ENCODE measurements at places on chromosomes 3 and 15.

GRCh38 chr3:183377307-183377959 lies 51.0 kb downstream of the MCF2L2 start:
- no peak for DNase-seq

DNA sequence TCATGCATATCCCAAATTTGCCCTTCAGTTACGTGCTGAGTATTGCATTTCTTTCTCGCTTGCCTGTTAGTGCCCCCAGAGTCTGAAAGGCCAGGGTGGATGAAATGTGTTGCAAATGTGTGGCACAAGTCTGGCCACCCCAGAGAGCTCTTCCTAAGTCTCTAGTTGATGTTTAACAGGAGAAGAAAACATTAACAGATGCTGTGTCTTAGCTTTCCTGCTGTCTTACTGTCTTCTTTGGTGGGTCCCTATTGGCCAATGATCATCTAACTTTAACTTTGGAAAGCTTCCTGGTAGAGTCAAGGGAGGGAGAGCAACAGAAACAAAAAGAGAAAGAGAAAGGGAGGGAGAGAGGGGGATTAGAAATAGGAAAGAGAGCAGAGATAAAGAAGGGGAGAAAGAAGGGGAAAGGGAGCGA lies 76.7 kb upstream of the P3H2 start:
- no peak for DNase-seq

DNA sequence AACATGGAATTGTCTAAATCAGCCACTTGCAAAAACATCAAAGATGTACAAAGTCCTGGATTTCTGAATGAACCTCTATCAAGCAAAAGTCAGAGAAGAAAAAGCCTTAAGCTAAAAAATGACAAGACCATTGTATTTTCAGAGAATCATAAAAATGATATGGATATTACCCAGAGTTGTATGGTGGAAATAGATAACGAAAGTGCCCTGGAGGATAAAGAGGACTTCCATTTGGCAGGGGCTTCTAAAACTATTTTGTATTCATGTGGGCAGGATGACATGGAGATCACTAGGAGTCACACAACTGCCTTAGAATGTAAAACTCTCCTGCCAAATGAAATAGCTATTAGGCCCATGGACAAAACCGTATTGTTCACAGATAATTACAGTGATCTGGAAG lies 29.3 kb downstream of the KNL1 start:
- DNase-seq: no peak

- no peak for DNase-seq
These were observed 58.4 kb upstream of the LRTM1 start for GRCh38 chr3:54986294-54986693.

GRCh38 chr3:176968631-176969030 lies 228.7 kb downstream of the TBL1XR1 start:
- DNase-seq: no peak

GRCh38 chr3:52095990-52096775 lies 39.8 kb upstream of the DUSP7 start:
- DNase-seq: no peak

DNA sequence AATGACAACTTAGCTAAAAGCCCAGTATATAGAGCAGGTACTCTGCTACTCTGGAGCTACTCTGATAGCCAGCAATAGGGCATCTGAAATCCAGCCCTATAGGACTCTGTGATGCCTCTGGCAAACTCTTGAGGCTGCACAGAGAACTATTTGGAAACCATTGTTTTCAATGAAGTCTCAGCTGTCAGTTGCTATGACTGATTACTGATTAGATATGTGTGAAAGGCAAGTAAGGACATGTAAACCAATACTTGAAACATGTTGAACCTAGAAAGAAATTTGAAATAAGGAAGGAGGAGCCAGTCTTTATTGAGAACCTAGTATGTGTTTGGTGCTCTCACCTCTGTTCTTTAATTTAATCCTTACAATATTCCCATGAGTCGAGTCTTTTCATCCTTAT lies 40.2 kb upstream of the CRTC3 start:
- no peak for DNase-seq

GRCh38 chr3:43905157-43905556 lies 214.4 kb downstream of the ABHD5 start:
- DNase-seq: no peak

GRCh38 chr15:74869726-74870407 lies 3.3 kb downstream of the SCAMP2 start:
- DNase-seq: no peak

- DNase-seq: no peak
These were observed 141.1 kb upstream of the ABI3BP start for GRCh38 chr3:101134331-101134730.

DNA sequence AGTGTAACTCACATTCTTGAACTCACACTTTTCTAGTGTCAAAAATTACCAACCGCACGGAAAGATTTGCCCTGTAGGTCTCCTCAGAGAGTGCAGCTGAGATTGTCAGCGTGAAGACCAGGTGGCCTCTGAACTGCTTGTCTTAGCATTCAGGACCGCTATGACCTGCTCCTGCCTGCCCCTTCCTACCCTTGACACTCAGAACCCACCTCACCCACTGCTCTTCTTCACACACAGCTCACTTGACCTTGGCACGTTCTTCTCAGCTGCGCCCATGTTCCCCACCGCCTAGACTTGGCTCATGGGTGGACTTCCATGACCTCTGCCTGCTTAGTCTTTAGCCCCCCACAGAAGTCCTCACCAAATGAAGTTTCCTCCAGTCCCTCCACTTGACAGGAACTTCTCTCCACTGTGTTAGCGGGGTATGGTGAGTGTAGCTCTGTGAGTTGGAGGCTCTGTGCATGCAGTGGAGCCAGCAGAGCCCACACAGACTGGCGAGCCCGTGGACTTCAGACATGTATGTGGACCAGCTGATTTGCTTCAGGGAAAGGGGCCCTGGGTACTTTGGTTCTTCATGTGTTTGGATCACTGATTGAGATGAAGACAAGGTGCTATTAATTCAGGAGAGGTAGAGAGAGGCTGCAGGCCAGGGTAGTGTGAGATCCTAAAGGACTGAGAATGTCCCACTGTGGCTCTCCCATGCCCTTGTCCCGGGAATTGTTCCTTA lies 221.3 kb downstream of the OPA1 start:
- no peak for DNase-seq

DNA sequence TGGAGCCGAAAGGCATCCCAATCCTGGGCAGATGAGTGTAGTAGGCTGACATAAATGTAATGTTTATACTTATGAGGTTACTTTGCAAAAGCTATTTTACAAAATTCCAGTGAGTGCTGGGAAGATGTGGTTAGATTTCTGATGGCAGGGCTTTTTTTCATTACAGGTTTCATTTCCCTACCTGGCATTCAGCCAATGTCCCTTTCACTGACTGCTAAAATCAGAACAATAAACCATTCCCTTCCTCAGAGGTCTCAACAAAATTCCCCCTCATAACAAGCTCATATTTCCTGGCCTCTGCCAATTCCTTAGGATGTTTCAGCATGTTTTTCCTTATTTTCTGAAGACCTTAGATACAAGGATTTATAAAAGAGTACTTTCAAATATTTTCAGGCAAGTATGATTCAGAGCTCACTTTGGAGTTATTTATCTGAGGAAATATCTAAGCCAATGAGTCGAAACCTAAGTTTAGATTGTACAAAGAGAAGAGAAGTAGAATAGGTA lies 40.9 kb upstream of the CCDC80 start:
- no peak for DNase-seq

GRCh38 chr15:34810443-34811129 lies 15.2 kb upstream of the ACTC1 start:
- no peak for DNase-seq

DNA sequence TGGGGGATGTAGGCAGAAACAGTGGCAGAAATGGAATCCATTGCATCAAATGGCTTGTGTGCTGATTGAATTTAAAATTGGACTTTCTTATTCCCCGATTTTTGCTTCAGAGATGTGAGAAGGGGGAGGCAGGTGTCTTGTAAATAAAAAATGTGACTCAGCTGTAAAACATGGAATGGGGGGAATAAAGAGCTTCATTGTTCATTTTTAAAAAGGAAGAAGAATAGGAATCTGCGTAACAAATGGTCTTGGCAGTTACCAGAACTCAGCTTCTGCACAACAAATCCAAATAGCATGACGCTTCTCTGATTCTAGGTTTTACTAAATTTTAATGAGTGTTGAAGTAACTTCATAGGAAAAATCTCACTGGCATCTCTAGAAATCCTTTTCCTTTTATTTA lies 323.9 kb upstream of the GBE1 start:
- no peak for DNase-seq

DNA sequence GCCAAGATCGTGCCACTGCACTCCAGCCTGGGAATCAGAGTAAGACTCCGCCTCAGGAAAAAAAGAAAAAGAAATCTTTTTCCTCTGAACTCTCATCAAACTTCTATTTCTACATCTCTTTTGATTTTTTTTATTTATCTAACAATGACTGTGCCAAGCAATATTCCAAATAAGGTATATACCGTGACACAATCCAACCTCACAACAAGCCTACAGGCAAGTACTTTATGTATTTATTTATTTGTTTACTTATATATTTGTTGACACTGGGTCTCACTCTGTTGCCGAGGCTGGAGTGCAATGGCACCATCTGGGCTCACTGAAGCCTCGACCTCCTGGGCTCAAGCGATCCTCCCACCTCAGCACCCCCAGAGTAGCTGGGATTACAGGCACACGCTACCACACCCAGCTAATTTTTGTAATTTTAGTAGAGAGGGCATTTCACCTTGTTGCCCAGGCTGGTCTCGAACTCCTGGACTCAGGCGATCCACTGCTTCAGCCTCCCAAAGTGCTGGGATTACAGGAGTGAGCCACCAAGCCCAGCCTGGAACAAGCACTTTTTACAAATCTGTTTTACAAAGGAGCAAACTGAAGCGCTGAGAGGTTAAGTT lies 94.9 kb upstream of the CHD2 start:
- DNase-seq: no peak

DNA sequence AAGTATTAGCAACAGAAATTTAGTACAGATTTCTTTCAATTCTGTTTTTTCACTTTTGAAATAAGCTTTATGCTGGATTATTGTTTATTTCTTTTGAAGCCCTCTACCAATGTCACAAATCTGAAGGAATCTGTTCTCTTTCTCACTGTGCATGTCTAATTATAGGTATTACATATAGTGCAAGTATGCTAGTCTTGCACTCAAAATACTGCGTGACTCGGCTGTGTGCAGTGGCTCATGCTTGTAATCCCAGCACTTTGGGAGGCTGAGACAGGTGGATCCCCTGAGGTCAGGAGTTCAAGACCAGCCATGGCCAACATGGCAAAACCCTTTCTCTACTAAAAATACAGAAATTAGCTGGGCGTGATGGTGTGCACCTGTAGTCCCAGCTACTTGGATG lies 95.8 kb upstream of the PLAAT1 start:
- DNase-seq: no peak

- no peak for DNase-seq
These were observed 89.1 kb downstream of the MME start for GRCh38 chr3:155169197-155169596.

GRCh38 chr15:60554494-60554893 lies 75.6 kb upstream of the ICE2 start:
- no peak for DNase-seq

- DNase-seq: no peak
These were observed 1.4 kb downstream of the PTPRG start for GRCh38 chr3:61562721-61563312.

Measured in cortex of kidney (tissue), 1 donor.